Spinal cord (tissue), 10 donors: ENCODE measurements at places on chromosomes 7 and 10.

DNA sequence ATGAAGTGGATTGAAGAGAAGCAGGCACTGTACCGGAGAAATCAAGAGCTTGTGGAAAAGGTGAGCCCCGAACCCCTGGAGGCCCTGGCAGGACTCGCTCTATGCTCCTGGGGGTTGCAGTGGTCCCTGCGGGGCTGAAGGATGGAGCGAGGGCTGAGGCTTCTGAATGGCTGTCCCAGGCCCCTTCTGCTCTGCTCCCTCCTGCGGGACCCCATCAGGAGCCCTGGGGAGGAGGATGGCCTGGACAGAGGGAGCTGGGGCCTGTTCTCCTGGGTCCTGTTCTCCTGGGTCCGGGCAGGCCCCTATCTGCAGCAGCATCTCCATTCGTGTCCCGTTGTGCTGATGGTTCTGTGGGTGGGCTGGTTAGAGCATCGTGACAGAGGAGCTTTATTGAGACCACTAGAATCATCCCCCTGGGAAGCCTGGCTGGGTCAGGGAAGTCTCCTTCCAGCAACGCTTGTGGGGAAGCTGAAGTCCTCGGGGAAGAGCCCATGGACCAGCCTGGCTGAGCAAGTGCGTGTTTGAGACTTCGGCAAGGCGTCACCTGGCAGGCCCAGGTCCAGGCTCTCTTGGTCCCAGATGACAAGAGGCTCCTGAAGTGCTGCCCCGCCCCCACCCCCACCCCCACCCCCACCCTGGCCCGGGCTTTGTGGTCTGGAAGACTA, 41.1 kb upstream of the DPYSL4 start:
- DNase-seq = no peak

GRCh38 chr10:58220769-58221451, 46.8 kb downstream of the IPMK start:
- no peak for DNase-seq

- DNase-seq = no peak
These were observed 208.1 kb upstream of the PHYHIPL start for GRCh38 chr10:58968389-58968755.

DNA sequence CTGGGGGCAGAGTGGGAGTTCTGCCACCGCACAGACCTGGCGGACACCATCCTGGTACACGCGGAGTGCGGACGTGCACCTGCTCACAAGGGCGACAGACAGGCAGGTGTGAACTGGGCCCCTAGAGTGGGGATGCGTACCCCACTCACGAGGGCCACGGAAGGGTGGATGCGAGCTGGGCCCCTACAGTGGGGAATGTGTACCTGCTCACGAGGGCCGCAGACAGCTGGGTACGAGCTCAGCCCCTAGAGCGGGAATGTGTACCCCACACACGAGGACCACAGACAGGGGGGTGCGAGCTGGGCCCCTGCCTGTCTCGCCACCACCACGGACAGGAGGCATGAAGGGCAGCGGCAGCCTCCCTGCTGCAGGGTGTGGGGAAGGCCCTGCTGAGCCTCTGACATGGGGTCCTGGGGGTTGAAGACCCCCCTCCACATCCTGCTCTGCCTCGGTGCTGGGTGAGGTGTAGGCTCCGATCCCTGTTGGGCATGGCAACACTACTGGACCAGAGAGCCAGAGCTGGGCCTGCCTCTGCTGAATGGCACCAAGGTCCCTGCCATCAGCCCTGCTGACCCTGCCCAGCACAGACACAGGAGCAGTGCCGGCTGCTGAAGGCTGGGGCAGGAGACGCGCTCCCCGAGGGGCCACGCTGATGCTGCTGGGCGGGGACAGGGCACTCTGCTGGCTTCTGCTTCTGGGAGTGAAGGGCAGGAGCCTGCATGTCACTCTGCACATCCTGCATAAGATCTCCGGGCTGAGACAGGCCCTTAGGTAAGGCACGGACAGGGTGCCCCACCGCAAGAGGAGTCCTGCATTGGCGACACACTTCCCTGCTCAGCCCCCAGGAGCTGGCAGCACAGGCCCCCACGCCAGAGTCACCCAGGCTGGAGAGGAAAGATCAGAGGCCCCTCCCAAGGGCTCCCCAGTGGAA, 259.2 kb downstream of the MAD1L1 start:
- DNase-seq = no peak

DNA sequence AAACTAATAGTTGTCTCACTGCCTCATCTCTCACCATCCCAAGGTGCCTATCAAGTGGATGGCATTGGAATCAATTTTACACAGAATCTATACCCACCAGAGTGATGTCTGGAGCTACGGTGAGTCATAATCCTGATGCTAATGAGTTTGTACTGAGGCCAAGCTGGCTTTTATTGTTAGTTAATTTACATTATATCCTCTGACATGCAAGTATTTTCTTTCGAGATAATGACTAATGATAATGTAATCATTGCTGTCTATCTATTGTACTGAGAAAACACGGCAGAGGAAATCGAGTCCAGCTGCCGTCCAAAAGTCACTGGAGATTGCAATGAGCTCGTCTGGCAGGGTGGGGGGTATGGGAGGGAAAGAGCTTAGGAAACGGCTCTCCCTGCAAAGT, 172.4 kb upstream of the LANCL2 start:
- no peak for DNase-seq

- DNase-seq = no peak
These were observed 675 bp upstream of the ATE1 start for GRCh38 chr10:121928528-121928884.

- no peak for DNase-seq
These were observed 37.7 kb downstream of the ZMIZ1 start for GRCh38 chr10:79106256-79107050.

DNA sequence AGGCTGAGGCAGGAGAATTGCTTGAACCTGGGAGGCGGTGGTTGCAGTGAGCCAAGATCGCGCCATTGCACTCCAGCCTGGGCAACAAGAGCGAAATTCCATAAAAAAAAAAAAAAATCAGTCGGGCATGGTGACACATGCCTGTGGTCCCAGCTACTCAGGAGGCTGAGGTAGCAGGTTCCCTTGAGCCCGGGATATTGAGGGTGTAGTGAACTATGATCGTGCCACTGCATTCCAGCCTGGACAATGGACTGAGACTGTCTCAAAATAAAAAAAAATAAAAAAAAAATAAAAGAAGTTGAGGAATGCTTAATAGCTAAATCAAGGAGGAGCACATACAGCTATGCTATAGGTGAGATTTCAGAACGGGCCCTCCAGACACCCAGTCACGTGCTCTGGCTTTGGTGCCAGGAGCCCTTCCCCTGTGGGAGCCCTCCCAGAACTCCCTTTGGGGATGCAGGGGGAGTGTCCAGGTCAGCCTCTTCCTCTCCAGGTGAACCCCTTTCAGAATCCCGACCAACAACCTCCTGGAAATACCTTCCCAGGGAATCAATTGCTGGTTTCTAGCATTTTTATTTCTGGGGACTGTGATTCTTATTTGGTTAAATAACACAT, 42.9 kb upstream of the CTBP2 start:
- no peak for DNase-seq

GRCh38 chr7:47942132-47942531, 6.1 kb downstream of the PKD1L1 start:
- no peak for DNase-seq

GRCh38 chr10:4581929-4582328, 244.1 kb upstream of the AKR1E2 start:
- DNase-seq = no peak
